ENCODE measurements at places on chromosomes 12 and 14. TPM values are rescaled to one million over a fixed set of nuclear protein-coding genes. Genes with fewer than 3 reads are reported as not detected.

SDR9C7 gene
- total RNA-seq = not detected

- no peak for DNase-seq
- no peaks in the 10 kb centered on the region for H3K27me3 ChIP-seq
- H3K4me1 ChIP-seq = peaks cover 84% of the 10 kb centered on the region
- peaks cover 19% of the 10 kb centered on the region for H3K36me3 ChIP-seq
- H3K27ac ChIP-seq = peak overlapping the region; percentile 80
Observed at GRCh38 chr14:52918486-52918885, 32.4 kb downstream of the FERMT2 start.

GRCh38 chr14:103686831-103687485, 28.3 kb downstream of the XRCC3 start:
- H3K27ac ChIP-seq = peak overlapping the region; percentile 83
- H3K4me1 ChIP-seq = peaks cover 13% of the 10 kb centered on the region
- no peak overlapping the region for H3K4me3 ChIP-seq
- peaks cover 51% of the 10 kb centered on the region for H3K36me3 ChIP-seq

DNA sequence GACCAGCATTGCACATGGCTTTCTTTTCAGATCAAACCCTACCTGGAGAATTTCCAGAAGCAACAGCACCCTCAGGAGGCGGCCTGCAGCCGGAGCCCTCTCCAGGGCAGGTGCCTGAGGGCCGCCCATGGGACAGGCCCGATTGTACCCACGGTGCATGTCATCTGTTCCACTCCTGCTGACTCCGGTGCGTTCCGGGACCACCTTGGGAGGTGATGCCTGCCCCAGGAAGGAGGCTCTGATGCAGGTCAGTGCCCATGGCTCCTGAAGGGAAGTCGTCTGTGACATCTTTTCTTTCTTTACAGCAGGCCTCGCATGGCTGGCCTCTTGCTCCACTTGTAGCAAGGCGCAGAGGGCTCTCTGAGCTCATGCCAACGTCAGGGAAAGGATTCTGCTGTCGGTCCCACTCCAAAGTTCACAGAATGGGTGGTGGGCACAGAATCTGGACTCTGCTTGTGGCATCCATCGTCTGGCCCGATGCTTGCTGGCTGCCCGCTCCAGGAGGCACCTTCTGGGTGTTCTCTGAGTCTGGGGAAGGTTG, 160.7 kb upstream of the RTL1 start:
- peaks cover 27% of the 10 kb centered on the region for H3K4me1 ChIP-seq
- no peaks in the 10 kb centered on the region for H3K36me3 ChIP-seq
- H3K27ac ChIP-seq = no peak overlapping the region

LHX5 gene
- not detected for total RNA-seq

DNA sequence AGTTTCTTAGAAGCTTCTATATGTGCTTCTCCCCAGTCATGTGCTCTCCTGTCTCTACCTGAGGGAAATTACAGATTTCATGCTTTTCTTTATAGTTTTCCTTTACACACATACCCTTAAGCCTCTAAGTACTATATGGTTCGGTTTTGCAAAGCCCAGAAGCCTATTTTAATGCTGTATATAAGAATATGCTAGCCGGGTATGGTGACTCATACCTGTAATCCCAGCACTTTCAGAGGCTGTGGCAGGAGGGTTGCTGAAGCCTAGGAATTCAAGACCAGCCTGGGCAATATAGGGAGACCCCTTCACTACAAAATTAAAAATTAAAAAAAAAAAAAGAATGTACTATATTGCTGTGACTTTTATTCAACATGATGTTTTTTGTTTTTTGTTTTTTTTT, 15.4 kb downstream of the DGLUCY start:
- H3K27ac ChIP-seq = no peak overlapping the region
- H3K27me3 ChIP-seq = no peaks in the 10 kb centered on the region
- H3K4me3 ChIP-seq = no peak overlapping the region
- peaks cover 3% of the 10 kb centered on the region for H3K36me3 ChIP-seq

DNA sequence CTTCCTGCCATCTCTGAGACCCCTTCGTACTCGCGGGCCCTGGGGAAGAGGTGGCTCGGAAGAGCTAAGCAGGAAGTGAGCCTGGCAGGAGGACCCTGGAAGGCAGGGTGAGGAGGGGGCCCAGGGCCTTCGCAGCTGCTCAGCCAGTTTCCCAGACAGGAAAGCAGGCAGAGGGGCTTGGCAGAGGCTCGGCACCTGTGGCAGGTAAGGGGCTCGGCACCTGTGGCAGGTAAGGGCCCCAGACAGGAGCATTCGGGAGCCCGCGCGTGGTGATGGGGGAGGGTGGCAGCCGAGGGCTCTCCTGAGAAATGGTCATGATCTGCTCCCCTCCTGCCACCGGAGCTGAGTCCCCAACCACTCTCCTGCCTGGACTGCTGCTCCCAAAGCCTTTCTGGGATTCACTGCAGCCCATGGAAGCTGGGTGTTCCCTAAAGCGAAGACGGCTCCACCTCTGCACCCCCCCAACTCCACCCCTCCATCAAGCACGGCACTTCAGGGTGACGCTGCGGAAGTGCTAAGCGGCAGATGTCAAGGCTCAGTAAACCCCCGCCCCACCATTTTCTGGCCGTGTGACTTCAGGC, 63.2 kb downstream of the PRIMA1 start:
- no peaks in the 10 kb centered on the region for H3K4me1 ChIP-seq
- H3K4me3 ChIP-seq = no peak overlapping the region
- no peaks in the 10 kb centered on the region for H3K27me3 ChIP-seq
- no peaks in the 10 kb centered on the region for H3K36me3 ChIP-seq
- no peak for DNase-seq
- H3K27ac ChIP-seq = no peak overlapping the region

GRCh38 chr14:35369701-35370191, 34.8 kb downstream of the NFKBIA start:
- H3K4me1 ChIP-seq = peaks cover 61% of the 10 kb centered on the region
- no peak overlapping the region for H3K4me3 ChIP-seq
- H3K27ac ChIP-seq = no peak overlapping the region
- no peak for DNase-seq
- no peaks in the 10 kb centered on the region for H3K36me3 ChIP-seq
- H3K27me3 ChIP-seq = no peaks in the 10 kb centered on the region

GRCh38 chr14:23492618-23493272, 23.2 kb downstream of the NGDN start:
- peaks cover 3% of the 10 kb centered on the region for H3K36me3 ChIP-seq
- DNase-seq = no peak
- no peak overlapping the region for H3K4me3 ChIP-seq
- H3K27me3 ChIP-seq = no peaks in the 10 kb centered on the region

GRCh38 chr12:6284273-6284672, 26.2 kb upstream of the PLEKHG6 start:
- no peaks in the 10 kb centered on the region for H3K36me3 ChIP-seq
- H3K27me3 ChIP-seq = no peaks in the 10 kb centered on the region
- no peak overlapping the region for H3K4me3 ChIP-seq

DNA sequence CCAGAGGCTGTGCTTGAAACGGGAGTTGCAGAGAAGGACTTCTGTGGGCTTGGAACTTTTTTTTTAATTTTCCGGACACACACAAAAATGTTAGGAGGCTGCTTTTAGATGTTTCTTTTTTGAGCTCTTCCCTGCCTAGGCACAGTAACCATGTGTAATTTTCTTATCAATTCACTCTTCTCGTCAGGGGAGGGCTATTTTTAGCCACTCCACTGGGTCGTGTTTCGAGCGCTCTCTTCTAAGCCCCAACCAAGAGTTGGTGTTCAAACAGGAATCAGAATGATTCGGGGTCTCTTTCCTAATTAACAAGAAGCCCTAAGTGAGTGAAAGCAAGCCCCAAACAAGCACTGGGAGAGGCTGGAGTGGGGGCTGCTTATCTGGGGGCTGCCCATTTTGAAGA, 162.6 kb downstream of the CHST11 start:
- DNase-seq = no peak
- no peaks in the 10 kb centered on the region for H3K27me3 ChIP-seq
- no peaks in the 10 kb centered on the region for H3K4me1 ChIP-seq
- no peaks in the 10 kb centered on the region for H3K36me3 ChIP-seq
- no peak overlapping the region for H3K27ac ChIP-seq
- H3K4me3 ChIP-seq = no peak overlapping the region

TSFM gene
- 23.6 TPM for total RNA-seq

DNA sequence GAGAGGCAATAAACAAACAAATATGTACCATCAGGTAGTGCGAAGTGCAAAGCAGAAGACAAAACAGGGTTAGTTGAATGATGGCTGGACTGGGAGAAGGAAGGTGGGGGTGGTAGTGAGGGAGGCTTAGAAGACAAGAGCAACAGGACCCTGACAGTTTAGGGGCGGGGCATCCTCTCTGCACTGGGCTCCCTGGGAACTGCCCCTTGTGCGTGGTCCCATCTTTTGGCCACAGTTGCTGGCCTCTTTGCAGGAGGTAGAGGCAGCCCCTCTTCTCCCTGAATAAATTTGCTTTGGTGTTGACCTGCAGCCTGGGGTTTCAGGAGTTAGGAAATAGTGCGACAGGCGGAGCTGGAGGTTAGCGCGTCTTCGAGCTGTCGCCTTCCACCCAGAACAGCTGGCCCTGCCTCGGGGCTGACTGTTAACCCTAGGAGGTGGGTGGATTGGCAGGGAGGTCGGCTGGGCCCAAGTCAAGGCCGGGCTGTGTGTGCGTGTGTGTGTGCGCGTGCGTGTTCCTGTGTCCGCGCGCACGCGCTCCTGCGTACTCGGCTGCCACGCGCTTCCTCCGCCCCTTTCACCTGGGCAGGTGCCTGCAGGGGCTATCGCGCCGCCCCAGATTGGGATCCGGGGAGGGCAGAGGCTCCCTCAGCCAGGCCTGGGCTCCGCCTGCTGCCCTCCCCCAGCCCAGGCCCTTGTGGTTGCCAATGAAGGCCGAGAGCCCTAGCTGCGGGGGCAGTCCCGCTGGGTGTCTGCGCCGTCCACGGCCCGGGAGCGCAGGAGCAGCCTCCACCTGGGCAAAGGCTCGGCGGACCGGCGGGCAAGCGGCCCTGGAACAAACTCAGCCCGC, 180.8 kb downstream of the ADCK1 start:
- DNase-seq = peak; percentile 81
- no peaks in the 10 kb centered on the region for H3K27me3 ChIP-seq
- H3K4me3 ChIP-seq = no peak overlapping the region
- H3K27ac ChIP-seq = no peak overlapping the region

AJUBA gene
- total RNA-seq = 111 TPM

GRCh38 chr12:12011880-12012260, 58.9 kb upstream of the BCL2L14 start:
- no peak overlapping the region for H3K4me3 ChIP-seq
- H3K4me1 ChIP-seq = peaks cover 25% of the 10 kb centered on the region
- H3K36me3 ChIP-seq = no peaks in the 10 kb centered on the region
- H3K27ac ChIP-seq = no peak overlapping the region

GRCh38 chr14:75533791-75534555, 11.7 kb downstream of the BATF start:
- peak; percentile 25 for DNase-seq
- H3K4me3 ChIP-seq = no peak overlapping the region
- H3K4me1 ChIP-seq = peaks cover 4% of the 10 kb centered on the region
- H3K36me3 ChIP-seq = no peaks in the 10 kb centered on the region

- no peaks in the 10 kb centered on the region for H3K36me3 ChIP-seq
- peaks cover 16% of the 10 kb centered on the region for H3K27me3 ChIP-seq
- DNase-seq = peak; percentile 25
- H3K27ac ChIP-seq = no peak overlapping the region
- no peak overlapping the region for H3K4me3 ChIP-seq
Observed at GRCh38 chr12:12019881-12020280, 50.9 kb upstream of the BCL2L14 start.

TTLL5 gene
- 37.3 TPM for total RNA-seq

ALX1 gene
- total RNA-seq = 1.9 TPM

ACSM4 gene
- not detected for total RNA-seq

GRCh38 chr14:66248256-66248655, 237.9 kb upstream of the CCDC196 start:
- H3K4me1 ChIP-seq = no peaks in the 10 kb centered on the region
- no peaks in the 10 kb centered on the region for H3K27me3 ChIP-seq
- H3K4me3 ChIP-seq = no peak overlapping the region
- no peak for DNase-seq
- no peak overlapping the region for H3K27ac ChIP-seq

Measured in osteocyte (in vitro differentiated cells).